ENCODE measurements at places on chromosomes 6 and 20.

DNA sequence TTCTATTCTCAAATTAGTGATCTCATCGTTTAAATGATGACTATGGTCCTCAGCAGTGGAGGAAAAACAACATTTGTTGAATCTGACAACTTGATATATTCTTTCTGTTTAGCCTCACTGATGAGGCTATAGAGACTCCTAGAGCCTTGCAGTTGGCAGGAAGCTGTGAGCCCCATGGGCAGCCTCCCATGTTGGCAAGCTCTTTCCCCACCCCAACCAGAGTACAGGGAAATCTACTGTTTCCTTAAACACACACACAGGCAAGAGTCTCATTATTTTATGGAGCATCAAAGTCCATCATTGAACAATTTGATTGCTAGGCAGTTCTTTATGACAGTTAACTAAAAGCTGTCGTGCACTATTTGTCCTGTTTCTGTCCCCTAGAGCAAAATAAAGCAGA is 498.2 kb upstream of the CITED2 start:
- DNase-seq, result peak; percentile 39

DNA sequence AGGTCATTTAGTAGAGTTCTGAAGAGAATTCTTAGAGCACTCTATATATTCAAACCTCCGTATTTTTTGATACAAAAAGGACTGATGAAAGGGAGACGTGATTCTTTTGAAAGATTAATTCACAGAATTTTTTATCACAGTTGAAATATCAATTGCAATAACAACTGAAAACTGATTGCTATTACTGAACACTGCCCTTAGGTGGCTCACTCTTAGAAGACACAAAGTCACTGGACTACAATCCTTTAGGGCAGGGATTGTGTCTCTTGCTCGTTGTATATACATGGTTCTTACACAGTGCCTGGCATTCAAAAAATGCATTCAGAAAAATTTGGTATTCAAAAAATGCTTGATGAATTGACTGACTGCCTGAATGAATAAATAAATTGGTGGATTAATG is 17.1 kb upstream of the CALHM6 start:
- peak; percentile 60 for DNase-seq

DNA sequence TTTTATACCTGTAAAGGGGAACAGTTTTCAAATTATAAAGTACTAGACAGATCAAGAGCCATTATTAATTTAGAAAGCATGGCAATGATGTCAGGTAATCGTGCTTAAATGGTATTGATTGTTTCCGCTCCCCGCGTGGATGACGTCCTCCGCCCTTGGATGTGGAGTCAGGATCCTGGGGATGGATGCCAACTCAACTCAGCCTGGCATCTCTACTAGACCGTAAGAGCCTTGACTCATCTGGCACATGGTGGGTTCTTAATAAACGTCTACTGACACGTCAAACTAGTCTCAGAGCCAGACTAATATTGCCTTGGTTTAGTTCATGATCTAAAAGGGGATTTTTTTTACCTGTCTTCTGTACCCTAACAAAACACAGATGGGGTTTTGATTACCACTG is 80.2 kb downstream of the LRFN2 start:
- DNase-seq, result peak; percentile 26

DNA sequence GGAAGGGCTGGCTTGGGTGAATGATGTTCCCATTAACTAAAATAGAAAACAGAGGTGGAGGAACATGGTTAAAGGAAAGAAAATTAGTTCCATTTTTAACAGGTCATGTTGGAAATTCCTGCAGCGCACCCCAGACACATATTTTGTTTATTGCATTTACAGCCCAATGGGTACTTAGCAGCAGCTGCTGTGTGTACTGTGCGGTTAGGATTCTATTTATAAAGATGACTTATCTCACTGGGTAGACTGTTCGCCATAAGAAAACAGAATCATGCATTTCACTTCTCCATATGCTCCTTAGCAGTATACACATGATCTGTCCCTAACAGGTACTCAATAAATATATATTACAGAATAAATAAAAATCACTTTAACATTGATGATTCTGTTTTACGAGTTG is 135.8 kb downstream of the SLC35F1 start:
- DNase-seq, result no peak

DNA sequence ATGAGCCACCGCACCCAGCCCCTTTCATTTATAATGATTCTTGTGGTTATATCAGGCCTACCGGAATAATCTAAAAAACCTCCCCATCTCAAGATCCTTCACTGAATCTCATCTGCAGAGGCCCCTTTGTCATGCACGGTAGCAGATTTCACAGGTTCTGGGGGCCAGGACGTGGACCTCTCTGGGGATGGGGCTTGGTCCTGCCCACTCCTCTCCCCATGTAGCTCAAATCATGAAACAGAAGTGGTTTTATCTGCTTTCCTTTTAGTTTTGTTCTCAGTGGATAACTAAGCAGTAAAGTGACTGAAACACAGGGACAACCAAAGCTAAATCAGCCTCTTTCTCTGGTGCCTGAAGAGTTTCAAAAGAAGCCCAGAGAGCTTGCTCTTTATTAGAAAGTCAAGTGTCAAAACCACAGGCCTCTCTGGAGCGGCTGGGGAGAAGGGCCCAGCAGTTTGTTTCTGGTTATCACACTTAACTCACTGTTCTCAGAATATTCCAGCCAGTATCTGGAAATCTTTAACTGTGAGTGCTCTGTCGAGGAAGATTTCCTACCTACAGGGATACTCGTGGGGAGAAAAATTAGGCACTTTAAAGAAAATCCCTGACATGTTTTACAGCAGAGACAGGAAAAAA is 60.6 kb upstream of the FAM184A start:
- no peak for DNase-seq

DNA sequence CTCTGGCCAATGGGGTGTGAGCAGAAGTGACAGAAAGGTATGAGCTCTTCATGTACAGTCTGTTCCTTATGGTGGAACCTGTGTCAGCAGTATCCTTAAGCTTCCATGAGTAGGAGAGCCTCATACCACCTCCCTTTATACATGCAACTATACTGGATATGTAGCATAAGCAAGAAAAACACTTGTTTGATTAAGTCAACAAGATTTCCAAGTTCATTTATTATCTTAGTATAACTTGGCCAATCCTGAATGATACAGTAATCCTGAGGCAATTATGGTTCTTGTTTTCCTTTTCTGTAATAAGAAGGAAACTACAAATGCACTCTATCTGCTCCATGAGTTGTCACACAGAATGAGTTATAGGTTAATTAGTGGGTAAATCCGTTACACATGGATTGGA is 409.6 kb upstream of the ID4 start:
- peak; percentile 29 for DNase-seq
